Posterior vena cava (tissue), 2 donors: ENCODE measurements at places on chromosomes 1 and 21.

- no peak for DNase-seq
Measured at GRCh38 chr1:230425252-230426091, 660 bp downstream of the PGBD5 start.

DNA sequence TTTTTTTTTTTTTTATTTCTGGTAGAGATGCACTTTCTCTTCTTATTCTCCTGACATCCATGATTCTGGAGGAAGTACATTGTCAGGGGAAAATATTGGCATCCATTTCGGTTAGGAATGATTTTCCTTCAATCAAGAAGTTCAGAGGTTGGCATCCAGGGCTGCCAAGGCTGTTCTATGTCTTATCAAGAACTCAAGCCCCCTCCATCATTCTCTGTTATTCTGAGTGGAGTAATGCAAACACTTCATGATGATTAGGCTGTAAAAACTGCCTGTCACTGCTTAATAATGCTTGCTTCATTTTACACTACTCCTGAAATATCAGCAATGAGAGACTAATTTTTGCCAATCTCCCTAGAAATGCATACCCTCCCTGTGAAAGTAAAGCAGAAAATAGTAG lies 417.1 kb upstream of the NFIA start:
- no peak for DNase-seq

GRCh38 chr1:116676291-116676690 lies 8.8 kb upstream of the IGSF3 start:
- DNase-seq, result no peak

DNA sequence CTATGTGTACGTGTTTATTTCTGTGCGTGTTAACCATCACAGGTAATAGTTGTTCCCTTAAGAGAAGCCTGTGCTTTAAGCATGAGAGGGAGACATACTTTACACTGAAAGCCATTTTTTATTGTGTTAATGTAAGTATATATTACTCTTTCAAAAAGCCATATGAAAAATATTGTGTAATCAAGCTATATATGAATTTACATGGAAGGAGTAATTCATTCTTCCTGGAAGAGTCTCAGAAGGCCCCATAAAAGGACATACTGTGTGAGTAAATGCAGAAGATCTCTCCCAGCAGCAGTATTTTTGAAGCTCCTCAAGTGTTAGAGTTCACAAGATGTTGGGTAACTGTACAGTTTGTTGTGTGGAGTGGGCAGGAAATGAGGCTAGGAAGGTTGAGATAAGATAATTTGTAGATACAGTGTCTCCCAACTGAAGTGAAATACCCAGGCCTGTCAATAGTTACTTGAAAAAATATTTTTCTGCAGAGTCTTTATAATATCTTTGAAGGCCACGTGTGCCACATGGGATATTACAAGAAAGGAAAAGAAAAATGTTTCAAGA lies 138.3 kb downstream of the PTGER3 start:
- DNase-seq, result no peak

DNA sequence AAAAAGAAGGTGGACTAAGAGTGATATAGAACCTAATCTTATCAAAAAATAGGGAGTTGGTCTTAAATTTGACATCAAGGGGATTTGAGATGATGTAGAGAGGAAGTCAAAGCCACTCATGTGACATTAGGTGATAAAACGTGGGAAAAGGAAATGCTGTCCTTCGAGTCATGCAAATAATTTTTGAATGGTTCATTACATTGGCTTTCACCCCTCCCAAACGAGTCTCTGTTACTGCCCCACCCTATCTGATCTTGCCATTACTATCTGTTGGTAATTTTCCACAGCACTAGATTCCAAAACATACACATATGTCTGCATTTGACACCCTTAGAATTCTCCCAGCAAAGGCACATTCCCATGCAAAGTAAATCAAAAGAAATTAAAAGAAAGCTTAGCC lies 531.1 kb upstream of the ADAMTS5 start:
- no peak for DNase-seq

- DNase-seq, result no peak
Measured at GRCh38 chr1:235366286-235366685, 941 bp upstream of the TBCE start.

- DNase-seq, result no peak
Measured at GRCh38 chr1:5720484-5720883, 271.7 kb downstream of the NPHP4 start.

- DNase-seq, result no peak
Measured at GRCh38 chr1:84615790-84616189, 41.5 kb upstream of the CTBS start.

DNA sequence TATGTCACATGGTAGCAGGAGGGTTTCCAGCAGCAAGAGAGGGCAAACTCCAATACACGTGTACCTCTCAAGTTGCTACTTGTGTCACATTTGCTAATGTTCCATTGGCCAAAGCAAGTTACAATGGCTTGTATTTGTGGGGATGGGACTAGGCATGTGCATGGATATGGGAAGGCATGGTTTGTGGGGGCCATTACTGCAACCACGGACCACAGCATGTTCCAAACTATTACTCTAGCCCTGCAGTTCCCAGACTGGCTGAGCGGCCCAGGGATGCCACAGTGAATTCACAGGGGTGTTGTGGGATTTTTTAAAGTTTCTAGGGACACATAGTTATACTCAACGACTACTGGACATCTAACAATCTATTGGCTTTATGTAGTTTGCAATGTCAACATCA lies 133.1 kb downstream of the GIPC2 start:
- DNase-seq, result no peak

GRCh38 chr1:160284220-160284781 lies 632 bp downstream of the PEX19 start:
- no peak for DNase-seq
